ENCODE measurements at places on chromosomes 6 and 20.

DNA sequence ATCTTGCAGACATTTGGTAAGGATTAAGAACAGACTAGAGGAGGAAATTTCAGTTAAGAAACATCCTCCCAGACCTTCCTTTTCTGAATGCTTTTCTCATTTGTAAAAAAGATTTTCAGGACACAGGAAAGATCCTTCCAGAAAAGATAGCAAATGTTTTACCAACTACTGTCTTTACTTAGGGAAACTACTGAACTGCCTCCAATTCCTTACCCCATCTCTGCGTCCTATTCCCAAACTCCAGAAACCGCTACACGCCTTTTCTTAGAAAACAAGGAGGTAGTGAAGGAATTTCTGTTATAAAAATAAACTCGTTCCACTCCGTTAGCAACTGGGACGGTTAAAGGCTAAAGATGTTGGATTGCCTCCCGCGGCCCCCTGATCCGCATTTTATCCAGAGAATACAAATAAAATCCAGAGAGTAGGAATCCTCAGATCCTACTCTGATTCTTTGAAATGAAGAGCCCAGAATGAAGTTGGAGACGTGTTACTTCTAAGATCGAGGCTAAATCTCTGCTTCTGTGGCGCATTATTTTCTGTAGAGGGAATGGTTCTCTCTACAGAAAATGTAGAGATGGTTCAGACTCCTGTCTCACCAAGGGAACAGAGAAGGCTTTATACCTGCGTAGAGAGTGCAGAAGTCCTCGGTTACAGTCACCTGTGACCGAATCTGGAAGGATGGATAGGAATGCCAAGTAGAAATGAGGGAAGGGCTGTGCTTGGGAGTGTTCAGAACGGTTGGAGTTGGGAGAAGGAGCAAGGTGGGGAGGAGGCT, 133.0 kb downstream of the GPX5 start:
- DNase-seq = no peak

DNA sequence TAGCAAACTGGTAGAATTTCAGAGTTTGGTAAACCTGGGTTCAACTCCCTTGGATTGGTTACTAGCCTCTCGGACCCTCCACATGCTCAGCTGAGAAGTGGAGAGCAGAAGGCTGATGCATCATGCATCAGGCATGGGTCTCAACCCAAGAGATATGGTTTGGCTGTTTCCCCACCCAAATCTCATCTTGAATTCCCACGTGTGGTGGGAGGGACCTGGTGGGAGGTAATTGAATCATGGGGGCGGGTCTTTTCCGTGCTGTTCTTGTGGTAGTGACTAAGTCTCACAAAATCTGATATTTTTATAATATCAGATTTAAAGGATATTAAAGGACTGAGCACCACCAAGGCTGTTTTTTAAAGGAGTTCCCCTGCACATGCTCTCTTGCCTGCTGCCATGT, 75.1 kb downstream of the PPP1R3G start:
- no peak for DNase-seq

DNA sequence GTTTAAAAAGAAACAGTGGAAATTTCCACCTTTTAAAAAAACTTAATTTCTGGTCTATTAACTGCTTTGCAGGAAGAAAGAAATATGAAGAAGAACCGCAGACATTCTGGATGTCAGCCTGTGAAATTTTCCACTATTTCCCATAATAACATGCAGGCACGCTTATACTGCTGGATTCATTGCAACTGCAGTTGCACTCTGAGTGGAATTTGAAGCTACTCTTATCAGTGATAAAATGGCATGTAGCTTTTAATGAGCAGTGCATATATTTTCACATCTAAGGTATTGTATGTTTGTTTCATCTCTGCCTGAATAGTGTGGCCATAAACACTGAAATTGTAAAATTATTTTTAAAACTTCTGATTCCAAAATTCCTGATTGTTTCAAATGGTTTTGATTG, 28.2 kb downstream of the NCOA3 start:
- DNase-seq = no peak

DNA sequence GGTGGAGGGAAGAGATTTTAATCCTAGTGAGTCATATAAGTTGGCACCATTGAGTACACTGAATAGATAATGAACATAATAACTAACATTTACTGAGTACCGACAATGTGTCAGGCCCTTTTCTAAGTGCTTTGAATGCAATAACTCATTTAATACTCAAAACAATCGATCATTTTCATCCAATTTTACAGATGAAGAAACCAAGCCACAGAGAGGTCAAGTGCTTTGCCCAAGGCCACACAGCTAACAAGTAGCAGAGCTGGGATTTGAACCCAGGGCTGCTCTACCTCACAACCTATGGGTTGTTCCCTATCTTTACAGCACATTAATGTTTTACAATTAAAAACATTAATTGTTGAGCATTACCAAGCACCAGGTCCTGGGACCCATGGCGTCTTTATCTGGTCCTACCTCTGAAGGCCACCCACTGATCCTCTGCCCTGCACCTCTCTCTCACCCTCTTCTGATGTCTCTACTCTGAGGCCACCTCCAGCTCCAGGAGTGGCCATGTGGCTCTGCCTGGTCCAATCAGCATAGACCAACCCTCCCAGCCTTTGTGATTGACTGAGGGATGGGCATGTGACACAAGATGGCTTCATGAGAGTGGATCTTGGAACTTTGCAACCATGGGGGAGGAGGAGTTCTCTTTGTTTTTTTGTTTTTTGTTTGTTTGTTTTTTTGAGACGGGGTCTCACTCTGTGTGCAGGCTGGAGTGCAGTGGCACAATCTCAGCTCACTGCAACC, 83.9 kb downstream of the KCNB1 start:
- no peak for DNase-seq

- no peak for DNase-seq
These were observed 77.8 kb upstream of the CCN6 start for GRCh38 chr6:111976139-111976538.

DNA sequence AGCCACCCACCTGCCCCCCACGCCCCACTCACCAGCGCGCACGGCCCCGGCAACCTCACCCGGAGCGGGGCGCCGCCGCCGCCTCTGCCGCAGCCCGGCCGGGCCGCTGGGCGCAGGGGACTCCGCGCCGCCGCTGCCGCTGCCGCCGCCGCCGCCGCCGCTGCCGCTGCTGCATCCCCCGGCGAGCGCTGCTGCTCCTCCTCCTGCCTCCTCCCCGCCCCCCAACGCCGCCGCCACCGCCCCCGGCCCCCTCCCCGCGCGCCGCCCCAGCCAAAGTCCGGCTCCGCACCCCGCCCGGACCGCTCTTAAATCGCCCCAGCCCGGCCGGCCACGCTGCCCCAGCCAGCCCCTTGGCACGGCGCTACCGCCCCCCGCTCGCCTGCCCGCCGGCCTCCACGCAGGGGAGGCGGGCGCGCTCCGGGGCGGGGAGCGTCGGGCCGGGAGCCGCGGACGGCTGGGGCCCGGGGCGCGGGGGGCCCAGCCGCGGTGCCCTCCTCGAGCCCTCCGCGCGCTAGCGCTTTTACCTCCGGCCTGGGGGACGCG, at the start of gene SULF2:
TSS of gene SULF2 (minus strand) at position 171 of the 543 bp plus-strand sequence. CDS start 28,118 bp downstream, outside the sequence.
- no peak for DNase-seq

DNA sequence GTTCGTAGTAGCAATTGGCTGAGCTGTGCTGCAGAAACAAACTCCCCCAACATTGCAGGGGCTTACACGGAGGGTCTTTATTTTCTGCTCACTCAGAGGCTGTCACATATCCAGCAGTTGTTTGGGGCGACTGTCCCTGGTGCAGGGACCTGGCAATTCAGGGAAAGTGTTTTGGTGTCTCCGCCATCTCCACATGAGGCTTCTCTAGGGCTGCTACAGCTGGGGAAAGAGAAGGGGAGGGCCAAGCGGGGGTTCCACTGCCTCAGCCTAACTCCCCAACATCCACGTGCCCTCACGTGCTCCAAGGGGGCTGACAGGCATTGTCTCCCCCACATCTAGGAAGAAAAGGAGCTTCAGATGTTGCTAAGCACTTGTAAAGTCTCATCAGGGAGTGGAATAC, 61.3 kb upstream of the NXT1 start:
- no peak for DNase-seq

DNA sequence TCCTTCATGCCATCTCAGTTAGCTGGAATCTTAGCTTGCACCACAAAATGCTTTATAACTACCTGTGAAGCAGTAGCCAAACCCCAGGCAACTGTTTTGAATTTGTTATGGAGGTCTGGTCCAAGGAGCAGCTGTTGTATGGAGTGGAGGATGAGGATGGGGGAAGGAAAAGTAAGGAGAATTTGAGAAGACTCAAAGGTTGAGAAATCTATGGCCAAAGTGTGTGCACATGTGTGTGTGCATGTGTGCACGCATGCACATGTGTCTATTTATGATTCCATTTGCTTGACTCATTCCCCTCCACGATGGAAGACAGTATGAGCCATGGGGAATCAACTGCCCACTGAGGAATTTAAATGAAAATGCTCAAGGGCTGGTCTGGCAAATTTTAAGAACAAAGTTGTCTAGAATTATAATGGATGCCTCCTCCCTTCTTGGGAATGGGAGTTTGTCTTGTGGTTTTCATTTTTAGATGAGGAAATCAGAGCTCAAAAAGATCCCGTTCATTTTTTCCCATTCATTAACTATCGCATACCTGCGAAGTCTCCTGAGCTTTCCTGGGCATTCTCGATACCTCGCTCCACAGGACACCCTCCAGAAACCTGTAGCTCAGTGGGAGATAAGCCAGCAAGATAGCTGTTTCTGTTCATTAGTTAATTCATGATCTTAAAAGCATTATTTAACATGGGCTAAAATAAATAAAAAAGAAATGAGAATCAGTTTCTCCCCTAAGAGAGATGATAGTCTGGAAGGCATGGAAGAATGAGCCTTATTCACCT, 152.3 kb upstream of the NEDD9 start:
- DNase-seq = no peak

DNA sequence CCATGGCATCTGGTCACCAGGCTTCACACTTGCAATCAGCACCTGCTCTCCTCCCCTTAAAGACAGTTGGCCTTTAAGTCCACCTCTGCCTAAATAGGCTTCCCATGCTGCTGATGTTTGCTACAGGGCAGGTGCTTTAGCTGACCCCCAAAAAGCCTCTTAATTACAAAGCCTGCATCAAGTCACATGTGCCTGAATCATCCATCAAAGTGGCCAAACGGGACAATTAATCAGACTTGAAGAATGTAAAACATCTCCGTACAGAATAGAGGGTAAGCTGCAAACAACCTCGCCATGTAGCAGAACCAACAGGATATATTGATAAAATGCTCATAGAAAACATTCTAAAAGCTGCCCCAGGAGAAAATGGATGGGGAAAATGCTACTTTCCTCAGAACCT, 7.4 kb downstream of the LY86 start:
- DNase-seq = no peak

Data from AG08396 (cell line).